Vein endothelial cell (primary cell): ENCODE measurements at places on chromosomes 16 and 17. TPM values are rescaled to one million over a fixed set of nuclear protein-coding genes. Genes with fewer than 3 reads are reported as not detected.

The SPNS3 gene
- 0.57 and 0.98 TPM in 2 replicates for total RNA-seq

The SGCA gene
- total RNA-seq, result not detected in 2 replicates

The CES1 gene
- total RNA-seq, result not detected in 2 replicates

The RAB26 gene
- 0.65 and 0.86 TPM in 2 replicates for total RNA-seq

The CENPX gene
- 33.0 and 45.1 TPM in 2 replicates for total RNA-seq

The KCNH4 gene
- under 0.01 TPM in 1 of 2 replicates, not detected in the other for total RNA-seq

The PKMYT1 gene
- total RNA-seq, result 9.6 and 11.4 TPM in 2 replicates

The OTOP3 gene
- not detected in 2 replicates for total RNA-seq

The KRTAP4-9 gene
- not detected in 2 replicates for total RNA-seq

The ACAP1 gene
- total RNA-seq, result not detected in 2 replicates

The AARS1 gene
- total RNA-seq, result 56.8 and 67.6 TPM in 2 replicates

The PHOSPHO1 gene
- 0.29 TPM in 1 of 2 replicates, not detected in the other for total RNA-seq

The CCL8 gene
- total RNA-seq, result 0.38 TPM in 1 of 2 replicates, not detected in the other

The CDR2L gene
- total RNA-seq, result 26.1 and 27.1 TPM in 2 replicates

The HSD17B1 gene
- total RNA-seq, result 0.10 and 0.65 TPM in 2 replicates

The ABCA10 gene
- total RNA-seq, result 0.98 and 2.5 TPM in 2 replicates

The PLEKHH3 gene
- 9.6 and 18.0 TPM in 2 replicates for total RNA-seq

The KRT33A gene
- not detected in 2 replicates for total RNA-seq

The HEATR9 gene
- total RNA-seq, result not detected in 2 replicates

The EPN3 gene
- under 0.01 TPM in 1 of 2 replicates, not detected in the other for total RNA-seq

The TMEM132E gene
- not detected in 2 replicates for total RNA-seq

The TOX3 gene
- not detected in 2 replicates for total RNA-seq

The CEP295NL gene
- 2.3 and 3.0 TPM in 2 replicates for total RNA-seq

The KRTAP3-2 gene
- not detected in 2 replicates for total RNA-seq
